GM12864 (cell line): ENCODE measurements at places on chromosomes 7 and 10.

DNA sequence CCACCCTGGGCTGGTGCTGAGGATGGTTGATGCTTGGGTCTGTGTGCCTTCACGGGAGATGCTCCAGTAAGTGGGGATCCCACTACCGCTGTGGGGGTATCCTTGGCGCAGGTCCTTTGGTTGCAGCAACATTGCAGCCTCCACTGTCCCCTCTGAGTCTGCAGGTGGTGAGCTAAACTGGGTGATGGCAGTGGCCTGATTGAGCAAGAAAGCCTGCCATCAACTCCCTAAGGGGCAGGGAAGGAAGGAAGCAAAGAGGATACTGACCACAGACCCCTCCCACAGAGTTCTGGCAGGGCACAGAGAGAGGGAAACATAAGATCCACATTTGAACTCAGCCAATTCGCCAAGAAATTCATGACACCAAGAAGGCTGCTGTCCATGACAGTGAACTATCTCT lies 43.2 kb downstream of the MYO1G start:
- no peak for DNase-seq

- DNase-seq, result no peak
Measured at GRCh38 chr7:129435414-129435829, 1.2 kb downstream of the STRIP2 start.

GRCh38 chr7:82985144-82985802 lies 177.4 kb downstream of the PCLO start:
- DNase-seq, result no peak

GRCh38 chr7:106413446-106413845 lies 128.7 kb upstream of the NAMPT start:
- no peak for DNase-seq

DNA sequence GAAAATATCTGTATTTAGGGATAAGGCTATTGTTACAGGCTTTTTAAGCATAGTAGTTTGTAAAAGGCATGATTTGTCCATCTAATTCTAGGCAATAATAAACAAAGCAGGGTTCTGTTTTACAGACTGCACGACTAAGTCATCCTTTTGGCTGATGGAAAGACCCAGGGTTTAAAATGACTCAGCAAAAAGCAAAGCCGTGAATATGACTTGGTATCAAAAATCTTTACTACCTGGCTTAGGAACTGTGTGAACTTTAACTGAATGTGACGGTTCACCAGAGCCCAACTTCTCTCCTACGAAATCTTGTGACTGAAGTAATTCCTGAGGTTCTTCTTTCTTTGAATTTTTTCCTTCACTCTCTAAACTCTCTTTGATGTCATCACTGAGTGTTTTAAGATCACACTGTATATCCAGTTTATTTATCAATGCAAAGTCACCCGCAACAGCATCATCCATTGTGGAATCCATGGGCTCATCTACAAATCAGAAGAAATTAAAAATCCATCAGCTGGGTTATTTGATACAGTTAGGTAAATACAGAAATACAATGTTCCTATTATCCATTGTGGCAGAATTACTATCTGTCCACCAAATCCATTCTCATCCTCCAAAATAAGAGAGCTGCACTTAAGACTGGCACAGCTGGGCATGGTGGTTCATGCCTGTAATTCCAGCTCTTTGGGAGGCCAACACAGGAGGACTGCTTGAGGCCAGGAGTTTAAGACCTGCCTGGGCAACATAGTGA lies 17.0 kb downstream of the ATE1 start:
- DNase-seq, result no peak
